ENCODE measurements at places on chromosomes 3 and 15. TPM values are rescaled to one million over a fixed set of nuclear protein-coding genes. Genes with fewer than 3 reads are reported as not detected.

The OXTR gene
- 0.91 TPM for total RNA-seq

The CX3CR1 gene
- total RNA-seq: 0.14 TPM

The NIPA2 gene
- 61.4 TPM for total RNA-seq

The H1-8 gene
- total RNA-seq: not detected

The TMCO5A gene
- total RNA-seq: not detected

The PAQR9 gene
- total RNA-seq: not detected

Measured in activated CD4-positive, alpha-beta T cell treated with anti-CD3 and anti-CD28 coated beads for 36 hours (primary cell).